ENCODE measurements at places on chromosomes 7 and 10.

GRCh38 chr10:83522881-83523386 lies 616.4 kb upstream of the GHITM start:
- no peak for DNase-seq

DNA sequence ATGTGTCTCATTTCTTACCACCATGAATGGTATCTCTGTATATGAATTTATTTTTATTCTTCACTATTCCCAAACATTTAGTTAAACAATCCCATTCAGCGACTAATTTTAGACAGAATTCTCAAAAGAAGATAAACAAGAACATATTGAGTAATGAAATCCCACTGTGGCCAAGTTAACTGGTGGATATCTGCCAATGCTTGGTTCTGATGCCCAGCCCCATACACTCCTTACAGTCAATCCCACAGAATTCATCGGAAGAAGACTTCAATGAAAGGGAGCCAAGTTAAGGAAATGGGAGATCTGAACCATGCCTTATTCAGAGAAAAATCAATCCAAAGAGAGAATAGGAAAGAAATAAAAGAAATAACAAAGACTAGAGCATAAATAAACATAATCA lies 518.0 kb downstream of the XPNPEP1 start:
- DNase-seq, result no peak

DNA sequence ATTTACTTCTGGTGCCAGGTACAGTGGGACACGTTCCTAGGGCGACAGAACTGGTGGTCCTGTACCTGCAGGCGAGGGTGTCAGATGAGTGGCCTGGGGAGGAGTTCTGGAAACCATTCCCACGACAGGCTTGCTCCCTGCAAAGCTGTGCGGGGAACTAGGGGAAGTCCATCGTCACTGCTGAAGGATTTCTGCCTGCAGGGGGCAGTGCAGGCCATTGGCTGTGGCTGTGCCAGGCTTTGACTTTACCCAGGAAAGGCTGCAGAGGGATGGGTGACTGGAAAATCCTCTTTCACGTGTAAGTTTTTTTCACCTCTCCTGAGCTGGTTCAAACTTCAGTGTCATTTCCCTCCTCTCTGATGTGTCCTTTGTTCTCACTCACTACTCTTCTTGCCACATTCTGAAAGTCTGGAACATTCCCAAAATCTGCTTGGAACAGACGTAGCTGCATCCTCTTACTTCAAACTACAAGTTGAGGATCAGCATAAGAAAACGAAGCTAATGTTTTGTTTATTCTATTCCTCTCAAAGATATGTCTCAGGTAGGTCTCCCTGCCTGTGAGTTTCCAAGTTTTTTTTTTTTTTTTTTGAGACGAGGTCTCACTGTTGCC lies 126.5 kb downstream of the SH2D4B start:
- peak; percentile 5 for DNase-seq

- no peak for DNase-seq
These were observed 542.7 kb downstream of the TNS3 start for GRCh38 chr7:47039089-47039648.

GRCh38 chr7:92133133-92133736 lies 1.0 kb downstream of the CYP51A1 start:
- no peak for DNase-seq

GRCh38 chr10:127090138-127090537 lies 106.3 kb downstream of the INSYN2A start:
- no peak for DNase-seq

GRCh38 chr10:970311-971149 lies 17.7 kb upstream of the GTPBP4 start:
- DNase-seq, result no peak

DNA sequence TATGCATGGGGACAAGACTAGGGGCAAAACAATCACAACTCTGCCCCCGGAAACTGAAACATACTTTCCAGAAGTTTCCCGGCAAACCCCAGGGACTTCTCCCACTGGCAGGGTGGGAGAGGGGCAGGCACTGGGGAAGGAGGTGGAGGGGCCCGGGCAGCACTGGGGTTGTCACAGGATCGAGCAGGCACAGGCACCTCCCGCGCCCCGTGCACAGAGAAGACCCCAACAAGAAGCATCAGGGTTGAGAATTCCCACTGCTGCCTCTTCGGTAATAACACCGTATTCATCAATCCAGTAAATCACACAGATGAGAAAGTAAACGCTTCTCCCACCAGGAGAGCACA lies 490.5 kb downstream of the PTPRN2 start:
- no peak for DNase-seq

GRCh38 chr7:94089806-94090205 lies 85.7 kb upstream of the BET1 start:
- no peak for DNase-seq

DNA sequence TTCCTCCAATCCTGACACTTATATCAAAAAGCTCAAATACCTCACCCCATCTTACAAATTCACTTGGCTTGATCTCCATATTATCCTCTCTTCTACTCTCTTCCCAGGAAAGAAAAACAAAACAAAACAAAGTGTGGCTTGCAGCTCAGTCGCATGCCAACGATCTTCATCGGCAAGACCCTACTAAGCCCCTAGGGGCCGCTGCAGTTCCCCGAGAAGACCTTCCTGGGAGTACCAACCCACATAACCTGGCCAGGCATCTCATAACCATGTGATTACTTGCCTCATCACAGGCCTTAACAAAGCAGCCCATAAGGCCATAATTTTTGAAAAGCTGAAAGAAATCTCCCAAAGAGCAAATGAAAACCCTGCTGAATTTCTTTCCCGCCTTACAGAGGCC lies 103.7 kb downstream of the ZNF92 start:
- no peak for DNase-seq

DNA sequence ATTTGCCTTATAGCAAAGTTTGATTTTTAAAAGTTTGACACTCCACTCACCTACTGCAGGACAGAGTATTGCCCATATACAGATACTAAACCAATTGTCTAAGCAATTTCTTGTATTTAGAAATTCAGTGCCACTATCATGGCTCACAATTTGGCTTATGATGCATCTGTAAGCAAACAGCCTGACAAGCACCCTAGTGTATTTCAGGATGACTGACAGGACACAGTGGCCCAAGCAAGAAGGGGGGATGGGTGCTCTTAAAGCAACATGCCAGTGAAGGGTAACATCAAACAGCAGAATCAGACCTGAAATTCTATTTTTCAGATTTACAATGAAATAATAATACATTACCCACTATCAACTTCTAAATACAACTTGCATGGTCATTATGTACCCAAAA lies 30.5 kb downstream of the CTNNA3 start:
- no peak for DNase-seq

DNA sequence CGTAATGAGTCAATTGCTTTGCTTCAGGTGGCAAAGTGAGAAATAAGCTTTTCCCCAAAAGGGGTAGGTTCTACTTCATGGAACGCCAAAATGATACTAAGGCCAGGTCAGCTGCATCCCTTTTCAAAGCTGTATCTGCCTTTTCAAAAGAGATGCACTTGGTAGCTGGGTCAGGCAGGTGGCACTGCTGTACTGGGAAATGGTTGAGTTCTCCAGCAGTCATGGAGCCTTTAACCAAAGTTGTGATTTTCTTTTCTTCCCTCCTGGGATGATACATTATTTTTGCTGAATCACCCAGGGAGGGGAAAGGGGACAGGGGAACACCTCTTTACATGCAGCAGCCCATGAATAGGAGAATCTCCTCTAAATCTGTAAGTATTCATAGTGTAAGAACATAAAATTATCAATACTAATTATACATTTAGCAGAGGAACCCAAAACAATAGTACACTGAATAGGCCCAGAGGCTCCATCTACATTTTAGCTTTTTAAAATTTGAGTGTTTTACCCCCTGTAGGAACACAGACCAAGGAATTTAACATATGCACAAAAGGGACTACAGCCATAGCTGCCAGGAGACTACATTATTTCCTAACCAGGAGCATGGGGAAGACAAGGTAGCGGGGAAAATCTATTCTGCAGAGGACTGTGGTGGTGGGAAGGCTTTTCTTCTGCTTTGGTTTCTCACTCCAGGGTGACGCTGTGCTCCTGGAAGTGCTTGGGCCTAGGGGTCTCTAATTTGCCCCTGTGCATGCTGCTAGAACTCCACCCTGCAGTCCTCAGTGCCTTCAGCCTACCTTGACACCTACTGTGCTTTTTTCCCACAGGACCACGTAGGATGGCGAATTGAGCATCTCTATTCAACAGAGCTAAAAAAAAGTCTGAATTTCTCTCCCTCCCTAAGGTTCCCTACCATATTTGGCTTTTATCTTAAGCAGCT lies 6.4 kb upstream of the GPR22 start:
- peak; percentile 22 for DNase-seq

GRCh38 chr10:14822879-14823755 lies 14.7 kb downstream of the CDNF start:
- DNase-seq, result peak; percentile 28

- DNase-seq, result no peak
These were observed 29.9 kb downstream of the CFAP43 start for GRCh38 chr10:104202231-104202630.

- DNase-seq, result no peak
These were observed 16.4 kb upstream of the PARP12 start for GRCh38 chr7:140079121-140079536.
